WERI-Rb-1 (cell line): ENCODE measurements at places on chromosomes 2 and 18.

GRCh38 chr2:19971691-19972090 is 18.2 kb downstream of the WDR35 start:
- no peak for DNase-seq

DNA sequence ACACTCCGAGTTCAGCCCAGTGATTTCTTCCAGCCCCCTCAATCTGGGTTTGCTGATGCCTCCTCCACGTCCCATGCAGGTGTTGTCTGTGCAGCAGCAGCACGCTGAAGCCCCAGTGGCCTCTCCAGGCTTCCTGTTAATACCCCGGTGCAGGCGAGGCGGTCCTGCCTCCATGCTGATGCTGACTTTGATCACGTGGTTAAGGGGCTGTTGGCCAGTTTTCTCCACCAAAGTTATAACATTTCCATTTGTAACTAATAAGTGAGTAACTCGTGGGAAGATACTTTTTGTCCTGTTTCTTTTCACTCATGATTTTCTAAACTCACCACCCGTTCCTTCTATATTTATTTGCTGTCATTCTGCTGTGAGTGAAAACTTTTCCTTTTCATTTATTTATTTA is 42.5 kb upstream of the TMEM18 start:
- no peak for DNase-seq

DNA sequence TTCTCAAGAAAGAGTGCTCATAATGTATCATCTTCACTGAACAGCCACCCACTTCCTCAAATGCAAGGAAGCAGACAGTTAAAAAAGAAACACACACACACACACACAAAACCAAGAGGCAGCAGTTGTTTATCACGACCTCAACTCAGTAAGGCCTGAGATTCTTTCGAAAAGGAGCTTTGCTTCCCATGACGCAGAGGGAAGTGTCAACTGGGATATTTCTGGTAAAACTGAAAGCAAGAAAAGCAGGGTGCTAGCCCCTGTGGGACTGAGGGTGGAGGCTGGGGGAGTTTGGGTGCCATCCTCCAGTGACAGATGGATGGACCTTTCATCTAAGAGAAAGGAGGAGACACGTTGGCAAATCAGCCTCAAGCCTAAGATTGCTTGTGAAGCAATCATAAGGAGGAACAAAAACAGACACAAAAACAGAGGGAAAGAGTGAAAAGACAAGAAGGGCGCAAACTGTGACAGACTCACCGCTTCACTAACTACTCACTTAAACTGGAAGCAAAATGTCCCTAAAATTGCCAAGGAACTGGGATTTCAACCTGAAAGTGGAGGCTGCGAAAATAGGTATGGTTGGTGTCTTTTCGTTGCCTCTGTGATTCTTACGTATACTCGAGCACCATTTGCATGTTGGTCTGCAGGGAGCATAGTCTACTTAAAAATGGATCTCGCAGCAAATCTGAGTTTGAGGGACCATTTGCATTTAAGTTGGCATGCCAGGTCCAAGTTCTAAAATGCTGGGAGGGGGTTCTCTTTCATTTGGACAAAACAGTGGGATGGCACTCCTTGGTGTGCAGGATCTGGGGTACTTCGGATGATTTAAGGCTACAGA is at the start of gene ARHGAP25:
Gene ARHGAP25, plus strand, starts transcription at position 124 of the 838 bp plus-strand sequence. Its CDS starts 389 bp downstream, at position 513.
- DNase-seq, result no peak

- no peak for DNase-seq
Observed at GRCh38 chr2:68423966-68424650, 43.0 kb downstream of the FBXO48 start.

- no peak for DNase-seq
Observed at GRCh38 chr2:3060049-3060448, 317.6 kb downstream of the EIPR1 start.

- DNase-seq, result peak; percentile 53
Observed at GRCh38 chr2:162221064-162221463, 22.2 kb downstream of the FAP start.

GRCh38 chr2:223725494-223725893 is 111.9 kb downstream of the AP1S3 start:
- no peak for DNase-seq

- no peak for DNase-seq
Observed at GRCh38 chr2:29080886-29081743, 6.8 kb upstream of the PCARE start.

DNA sequence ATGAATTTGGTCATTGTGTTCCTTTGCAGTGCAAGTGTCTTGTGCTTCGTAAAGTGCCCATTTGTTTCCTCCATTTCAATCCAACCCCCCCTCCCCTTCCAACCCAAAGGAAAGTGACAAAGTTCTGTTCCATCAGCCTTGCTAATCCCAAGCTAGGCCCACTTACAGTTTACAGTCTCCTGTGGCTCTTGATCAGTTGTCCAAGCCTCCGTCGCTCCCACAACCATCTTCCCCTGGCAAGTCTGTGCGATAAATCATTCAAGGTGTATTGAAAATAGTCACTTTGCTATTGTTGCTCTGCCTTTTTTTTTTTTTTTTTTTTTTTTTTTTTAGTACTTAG is 6.5 kb downstream of the POU3F3 start:
- no peak for DNase-seq

- peak; percentile 74 for DNase-seq
Observed at GRCh38 chr2:10326707-10327594, 24.2 kb downstream of the HPCAL1 start.

- DNase-seq, result no peak
Observed at GRCh38 chr2:217999595-217999959, 3.2 kb downstream of the TNS1 start.

DNA sequence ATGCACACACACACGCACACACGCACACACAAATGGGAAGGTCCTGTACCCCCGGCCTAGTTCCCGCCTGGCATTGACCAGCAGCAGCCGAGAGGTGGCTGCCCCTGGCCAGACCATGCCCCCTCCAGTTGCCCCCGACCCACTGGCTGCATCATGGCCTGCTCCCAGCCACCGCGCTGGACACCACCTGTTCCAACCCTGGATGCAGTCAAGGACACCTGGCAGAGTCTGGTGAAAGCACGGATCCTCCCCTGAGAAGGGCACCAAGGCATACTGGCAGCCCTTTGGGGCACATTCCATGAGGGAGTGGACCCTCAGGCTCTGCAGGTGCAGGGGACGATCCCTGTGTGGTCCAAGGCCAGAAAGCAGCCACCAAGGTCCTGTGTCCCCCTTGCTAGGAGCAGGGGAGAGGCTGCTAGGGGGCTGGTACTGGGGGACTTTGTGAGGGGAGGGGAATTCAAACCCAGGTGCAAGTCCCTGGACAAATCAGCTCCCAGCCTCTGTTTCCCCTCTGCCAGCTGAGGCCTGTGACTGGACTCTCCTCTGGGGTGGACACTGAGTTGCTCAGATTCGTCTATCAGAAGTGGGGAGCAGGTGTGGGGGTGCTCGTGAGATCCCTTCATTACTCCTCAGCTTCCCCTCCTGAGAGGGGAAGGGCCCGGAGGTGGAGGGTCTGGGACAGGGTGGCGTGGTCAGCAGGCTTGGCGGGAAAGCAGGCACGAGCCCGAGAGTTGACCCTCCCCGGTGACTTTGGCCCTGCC is 3.5 kb downstream of the ESPNL start:
- no peak for DNase-seq

- no peak for DNase-seq
Observed at GRCh38 chr18:62625019-62625418, 90.3 kb upstream of the PHLPP1 start.

DNA sequence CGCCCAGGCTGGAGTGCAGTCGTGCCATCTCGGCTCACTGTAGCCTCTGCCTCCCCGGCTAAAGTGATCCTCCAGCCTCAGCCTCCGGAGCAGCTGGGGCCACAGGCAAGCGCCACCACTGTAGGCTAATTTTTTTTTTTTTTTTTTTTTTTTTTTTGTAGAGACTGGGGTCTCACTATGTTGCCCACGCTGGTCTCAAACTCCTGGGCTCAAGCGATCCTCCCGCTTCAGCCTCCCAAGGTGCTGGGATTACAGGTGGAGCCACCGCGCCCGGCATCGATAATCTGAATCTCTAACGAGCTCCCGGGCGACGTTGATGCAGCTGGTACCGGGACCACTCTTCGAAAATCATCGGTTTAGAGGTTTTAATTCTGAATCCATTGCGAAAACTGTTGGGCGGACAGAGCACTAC is 520 bp upstream of the CYP20A1 start:
- DNase-seq, result no peak

DNA sequence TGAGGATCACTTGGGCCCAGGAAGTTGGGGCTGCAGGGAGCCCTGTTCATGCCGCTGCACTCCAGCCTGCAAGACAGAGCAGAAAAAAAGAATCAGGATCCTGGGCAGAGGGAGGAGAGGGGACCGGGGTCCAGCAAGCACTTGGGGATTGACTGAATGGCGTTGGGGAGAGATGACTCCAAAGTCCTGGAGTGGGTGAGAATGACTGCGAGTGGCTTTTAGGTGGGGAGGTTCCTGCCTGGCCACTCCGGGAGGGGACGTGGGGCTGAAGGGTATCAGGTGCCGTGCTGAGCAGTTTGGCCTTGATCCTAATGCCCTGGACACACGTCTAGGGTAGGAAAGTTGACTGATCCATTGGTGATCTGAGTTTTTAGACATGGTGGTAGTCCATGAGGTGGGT is 3.5 kb upstream of the NFATC1 start:
- no peak for DNase-seq

DNA sequence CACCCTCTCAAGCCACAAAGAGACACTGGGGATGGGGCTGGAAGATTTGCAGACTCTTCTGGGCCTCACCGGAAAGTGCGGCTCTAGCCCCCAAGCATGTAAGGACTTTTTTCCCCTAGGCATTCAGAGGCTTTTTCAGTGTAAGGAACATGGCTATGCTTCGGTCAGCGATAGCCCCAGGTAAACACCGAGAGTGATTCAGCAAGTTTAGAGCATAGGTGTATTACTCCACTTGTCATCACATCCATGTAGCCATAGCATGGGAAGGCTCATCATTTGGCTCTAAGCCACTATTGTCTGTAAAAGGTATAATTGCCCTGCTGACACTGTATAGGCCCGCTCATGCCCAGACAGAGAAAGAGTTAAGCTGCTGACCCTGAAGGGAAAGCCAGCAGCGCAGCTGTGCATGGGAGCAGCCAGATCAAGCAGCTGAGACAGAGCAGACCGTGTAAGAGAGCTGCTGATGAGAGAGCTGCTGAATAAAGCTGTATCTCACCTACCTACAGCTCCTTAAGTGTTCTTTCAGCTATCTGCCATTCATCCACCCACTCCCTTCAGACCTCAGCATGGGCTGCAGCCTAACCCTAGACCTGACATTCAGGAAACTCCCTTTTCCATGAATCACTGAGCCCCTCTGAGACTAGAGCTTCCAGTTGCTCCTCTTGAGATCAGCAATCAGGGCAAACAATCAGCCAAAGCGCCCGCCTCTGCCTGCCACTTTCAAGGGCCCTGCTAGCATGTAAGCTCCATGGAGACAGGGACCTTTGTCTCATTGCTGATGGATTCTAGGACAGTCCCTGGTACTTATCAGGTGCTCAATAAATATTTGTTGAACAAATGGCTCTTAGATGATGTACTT is 25.5 kb downstream of the LGALSL start:
- no peak for DNase-seq

DNA sequence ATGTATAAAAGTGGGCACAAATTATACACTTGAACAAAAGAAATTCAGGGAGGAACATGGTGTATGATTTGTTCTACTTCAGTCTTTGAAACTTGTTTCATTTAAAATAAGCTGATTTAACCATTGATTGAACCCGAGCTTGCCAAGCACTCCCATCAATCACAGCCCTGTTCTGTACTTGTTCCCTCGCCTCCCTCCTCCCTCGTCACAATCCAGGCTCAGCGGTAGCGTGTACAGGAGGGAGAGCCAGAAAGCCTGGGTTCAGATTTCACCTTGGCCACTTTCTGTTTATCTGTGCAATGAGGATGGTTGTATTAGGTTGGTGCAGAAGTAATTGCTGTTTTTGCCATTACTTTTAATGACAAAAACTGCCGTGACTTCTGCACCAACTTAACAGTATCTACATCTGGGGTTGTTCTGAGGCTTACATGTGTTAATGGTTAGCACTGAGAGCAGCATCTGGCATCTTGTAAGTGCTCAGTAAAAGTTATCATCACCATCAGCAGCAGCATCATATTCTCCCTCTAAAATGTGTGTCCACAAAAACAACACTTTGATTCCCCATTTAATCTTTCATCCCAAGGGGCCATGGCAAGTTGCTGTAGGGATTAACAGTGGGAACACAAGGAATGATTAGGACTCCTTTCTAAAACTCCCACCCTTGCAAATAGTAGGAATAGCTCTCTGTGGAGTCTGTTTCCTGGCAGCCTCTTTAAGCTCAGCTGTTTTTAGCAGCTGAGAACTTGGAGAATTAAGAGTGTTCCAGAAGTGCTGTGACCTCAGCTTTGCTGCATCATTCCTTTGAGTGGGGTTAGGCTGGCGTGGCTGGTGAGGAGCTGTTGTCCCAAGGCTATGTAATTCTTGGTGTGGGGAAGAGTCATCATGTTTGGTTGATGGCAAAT is 4.7 kb downstream of the DPYSL5 start:
- no peak for DNase-seq

DNA sequence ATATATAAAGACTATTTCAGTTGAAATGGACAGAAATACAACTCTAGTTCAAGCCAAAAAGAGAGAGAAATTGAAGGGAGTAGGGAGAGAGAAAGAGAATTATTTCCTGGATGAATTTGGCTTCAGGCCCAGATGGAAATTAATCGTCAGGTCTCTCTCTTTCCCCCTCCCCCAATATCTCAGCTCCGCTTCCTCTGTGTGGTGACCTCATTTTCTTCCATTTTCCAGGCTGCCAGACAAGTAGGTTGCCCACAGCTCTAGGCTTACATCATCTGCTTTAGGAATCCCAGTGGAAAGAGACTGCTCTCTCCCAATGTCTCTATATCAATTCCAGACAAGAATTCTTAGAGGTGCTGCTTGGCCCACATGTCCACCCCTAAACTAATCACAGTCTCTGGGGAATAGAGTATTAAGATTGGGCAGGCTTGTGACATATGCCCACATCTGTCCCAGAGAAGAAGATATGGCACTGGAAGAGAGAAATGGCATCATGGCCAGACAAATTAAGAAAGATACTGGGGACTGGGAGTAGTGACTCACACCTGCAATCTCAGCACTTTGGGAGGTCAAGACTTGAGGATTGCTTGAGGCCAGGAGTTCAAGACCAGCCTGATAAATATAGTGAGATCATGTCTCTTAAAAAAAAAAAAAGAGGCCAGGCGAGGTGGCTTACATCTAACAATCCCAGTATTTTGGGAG is 37.2 kb upstream of the CFAP36 start:
- peak; percentile 27 for DNase-seq

GRCh38 chr2:75431763-75432162 is 129.0 kb downstream of the EVA1A start:
- DNase-seq, result no peak

- no peak for DNase-seq
Observed at GRCh38 chr2:71711133-71711855, 257.9 kb downstream of the DYSF start.

GRCh38 chr18:7417727-7418126 is 149.4 kb upstream of the PTPRM start:
- DNase-seq, result no peak

GRCh38 chr2:47309952-47310800 is 92.8 kb upstream of the MSH2 start:
- DNase-seq, result no peak

GRCh38 chr18:54532962-54533361 is 58.1 kb upstream of the DYNAP start:
- no peak for DNase-seq
